ENCODE measurements at places on chromosomes 16 and 17.

DNA sequence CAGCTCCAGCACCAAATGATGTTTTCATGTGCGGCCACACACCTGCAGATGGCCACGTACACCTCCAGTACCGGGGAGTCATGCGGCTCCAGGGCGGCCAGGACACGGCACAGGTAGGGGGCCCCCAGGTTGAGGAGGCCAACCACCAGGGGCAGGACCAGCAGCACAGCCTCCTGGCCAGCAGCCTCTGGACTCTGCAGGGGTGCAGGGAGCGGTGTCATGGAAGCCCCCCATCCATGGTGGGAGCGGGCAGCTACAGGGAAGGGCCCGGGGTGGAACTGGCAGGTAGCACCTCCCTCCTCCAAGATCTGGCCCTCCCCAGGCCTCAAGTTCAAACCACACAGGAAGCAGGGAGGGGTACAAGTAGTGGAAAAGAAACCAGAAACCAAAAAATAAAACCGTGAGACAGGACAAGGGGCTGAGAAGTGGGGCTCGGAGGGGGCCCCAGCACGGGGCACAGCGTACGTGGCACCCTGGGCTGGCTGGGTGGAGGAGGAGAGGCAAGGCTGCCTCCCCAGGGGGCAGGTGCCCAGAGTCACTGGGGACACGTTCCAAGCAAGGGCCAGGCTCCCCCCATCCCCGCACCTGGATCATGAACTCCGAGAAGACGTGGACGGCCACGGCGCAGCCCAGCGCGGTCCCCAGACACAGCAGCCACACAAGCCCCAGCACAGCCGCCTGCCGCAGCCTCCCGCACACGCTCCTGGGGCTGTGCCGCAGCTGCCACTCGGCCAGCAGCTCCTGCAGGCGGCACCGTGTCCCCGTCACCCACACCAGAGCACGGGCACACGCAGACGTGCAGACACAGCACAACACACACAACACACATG, 7.4 kb downstream of the TMC6 start:
- no peak for DNase-seq

DNA sequence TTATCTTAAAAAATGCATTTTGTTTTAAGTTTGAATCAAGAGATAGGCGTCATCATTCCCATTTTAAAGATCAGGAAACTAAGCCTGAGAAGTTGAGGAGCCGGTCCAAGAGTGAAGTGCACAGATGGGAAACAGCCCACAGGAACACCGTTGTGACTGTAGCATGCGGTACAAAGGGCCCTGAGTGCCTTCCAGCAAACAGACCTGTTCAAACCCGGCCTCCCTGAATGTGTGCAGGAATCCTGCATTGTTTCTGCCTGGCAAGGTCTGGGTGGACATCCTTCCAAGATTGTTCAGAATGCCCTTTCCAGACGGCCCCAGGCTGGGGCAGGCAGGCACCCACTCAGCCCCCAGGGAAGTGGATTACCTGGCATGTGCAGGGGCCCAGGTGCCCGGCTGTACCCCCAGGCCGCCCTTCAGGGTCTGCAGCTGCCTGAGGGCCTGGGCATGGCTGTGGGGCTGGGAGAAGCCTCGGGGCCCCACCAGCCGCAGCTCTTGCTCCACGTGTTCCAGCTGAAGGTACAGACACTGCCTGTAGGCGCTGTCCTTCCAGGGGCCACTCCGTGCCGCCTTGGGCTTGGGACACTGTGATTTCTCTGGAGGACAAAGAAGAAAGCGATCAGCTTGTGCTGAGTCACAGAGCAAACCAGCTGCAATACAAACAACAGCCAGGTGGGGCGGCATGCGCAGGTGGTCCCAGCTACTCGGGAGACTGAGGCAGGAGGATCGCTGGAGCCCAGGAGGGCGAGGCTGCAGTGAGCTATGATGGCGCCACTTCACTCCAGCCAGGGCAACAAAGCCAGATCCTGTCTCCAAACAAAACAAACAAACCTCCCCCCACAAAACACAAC, 45.0 kb upstream of the GCSH start:
- no peak for DNase-seq

- DNase-seq, result no peak
Observed at GRCh38 chr17:36932694-36933511, 4.4 kb upstream of the LHX1 start.

DNA sequence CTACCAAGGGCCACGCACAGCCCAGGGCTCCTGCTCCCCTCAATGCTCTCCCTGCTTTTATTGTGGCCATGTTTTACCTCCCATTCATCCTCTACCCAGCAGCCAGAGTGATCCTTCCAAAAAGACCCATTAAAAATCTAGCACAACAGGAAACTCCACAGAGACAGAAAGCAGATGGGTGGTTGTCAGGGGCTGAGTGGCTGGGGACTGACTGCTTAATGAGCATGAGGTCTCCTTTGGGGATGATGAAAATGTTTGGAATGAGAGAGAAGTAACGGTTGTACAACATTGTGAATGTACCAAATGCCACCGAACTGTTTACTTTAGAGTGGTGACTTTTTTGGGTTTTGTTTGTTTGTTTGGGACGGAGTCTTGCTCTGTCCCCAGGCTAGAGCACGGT, 107.4 kb downstream of the GAS7 start:
- DNase-seq, result peak; percentile 27

GRCh38 chr17:39484178-39484577, 22.9 kb downstream of the CDK12 start:
- no peak for DNase-seq

GRCh38 chr17:63956296-63956920, 16.3 kb downstream of the SCN4A start:
- DNase-seq, result peak; percentile 39

- peak; percentile 65 for DNase-seq
Observed at GRCh38 chr17:67421869-67422273, 44.8 kb downstream of the PITPNC1 start.

DNA sequence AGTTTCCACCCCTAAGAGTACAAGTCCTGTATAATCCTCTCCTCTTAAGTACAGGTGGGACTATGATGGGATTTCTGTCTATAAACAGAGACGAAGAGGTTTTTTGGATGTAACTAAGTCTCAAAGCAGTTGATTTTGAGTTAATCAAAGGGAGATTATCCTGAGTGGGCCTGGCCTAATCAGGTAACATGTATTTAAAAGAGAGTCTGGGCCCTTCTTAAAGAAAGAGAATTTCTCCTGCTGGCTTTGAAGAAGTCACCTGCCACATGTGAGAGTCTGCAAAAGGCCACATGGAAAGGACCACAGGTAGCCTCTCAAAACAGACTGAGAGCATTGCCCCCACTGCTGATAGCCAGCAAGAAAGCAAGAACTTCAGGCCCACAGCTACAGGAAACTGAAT, 142.3 kb downstream of the IRX5 start:
- no peak for DNase-seq

DNA sequence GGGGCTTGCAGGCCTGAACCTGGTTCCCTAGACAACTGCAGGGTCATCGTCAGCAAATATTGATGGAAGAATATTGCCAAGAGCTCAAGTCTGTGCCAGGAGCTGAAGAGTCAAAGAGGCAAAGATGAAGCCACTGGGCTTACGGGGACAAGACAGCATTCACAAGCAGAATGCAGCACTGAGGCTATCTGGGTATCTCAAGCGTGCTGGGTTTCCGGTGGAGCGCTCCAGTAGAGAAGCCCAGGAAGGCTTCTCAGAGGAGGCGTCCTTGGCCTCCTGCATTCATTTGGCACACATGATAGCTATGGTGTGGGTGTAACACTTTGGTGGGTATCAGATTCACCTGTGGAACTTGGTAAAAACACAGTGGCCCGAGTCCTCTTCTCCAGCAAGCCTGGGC, 2.9 kb downstream of the FADS6 start:
- no peak for DNase-seq

- DNase-seq, result peak; percentile 97
Observed at GRCh38 chr17:35245196-35245486, 2.3 kb downstream of the SLFN5 start.
